ENCODE measurements at places on chromosomes 6 and 20. TPM values are rescaled to one million over a fixed set of nuclear protein-coding genes. Genes with fewer than 3 reads are reported as not detected.

- no peak for DNase-seq
- no peak overlapping the region for H3K27ac ChIP-seq
- H3K4me3 ChIP-seq, result no peak overlapping the region
- peaks cover 10% of the 10 kb centered on the region for H3K4me1 ChIP-seq
- no peaks in the 10 kb centered on the region for H3K27me3 ChIP-seq
Measured at GRCh38 chr6:20366082-20366830, 35.4 kb upstream of the E2F3 start.

DNA sequence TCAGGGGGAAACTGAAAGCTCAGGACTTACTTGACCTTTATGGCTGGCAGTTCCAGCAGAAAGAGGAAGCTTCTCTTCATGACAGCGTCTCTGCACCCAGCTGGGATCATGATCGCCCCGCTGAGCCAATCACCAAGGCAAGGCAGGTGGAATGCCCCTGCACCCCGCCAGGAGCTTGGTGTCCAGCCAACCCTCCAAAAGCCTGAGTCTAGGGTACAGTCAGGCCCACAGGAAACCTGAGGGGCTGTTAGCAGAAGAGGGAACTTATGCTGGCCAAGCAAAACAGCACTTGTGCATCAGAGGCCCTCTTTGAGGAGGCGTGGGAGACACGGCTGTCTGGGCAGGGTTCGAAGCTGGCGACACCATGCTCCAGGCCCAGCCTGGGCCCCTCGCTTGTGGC is 188.3 kb upstream of the GMDS start:
- DNase-seq, result no peak
- peak overlapping the region; percentile 77 for H3K27ac ChIP-seq
- H3K27me3 ChIP-seq, result no peaks in the 10 kb centered on the region
- H3K4me1 ChIP-seq, result peaks cover 20% of the 10 kb centered on the region

DNA sequence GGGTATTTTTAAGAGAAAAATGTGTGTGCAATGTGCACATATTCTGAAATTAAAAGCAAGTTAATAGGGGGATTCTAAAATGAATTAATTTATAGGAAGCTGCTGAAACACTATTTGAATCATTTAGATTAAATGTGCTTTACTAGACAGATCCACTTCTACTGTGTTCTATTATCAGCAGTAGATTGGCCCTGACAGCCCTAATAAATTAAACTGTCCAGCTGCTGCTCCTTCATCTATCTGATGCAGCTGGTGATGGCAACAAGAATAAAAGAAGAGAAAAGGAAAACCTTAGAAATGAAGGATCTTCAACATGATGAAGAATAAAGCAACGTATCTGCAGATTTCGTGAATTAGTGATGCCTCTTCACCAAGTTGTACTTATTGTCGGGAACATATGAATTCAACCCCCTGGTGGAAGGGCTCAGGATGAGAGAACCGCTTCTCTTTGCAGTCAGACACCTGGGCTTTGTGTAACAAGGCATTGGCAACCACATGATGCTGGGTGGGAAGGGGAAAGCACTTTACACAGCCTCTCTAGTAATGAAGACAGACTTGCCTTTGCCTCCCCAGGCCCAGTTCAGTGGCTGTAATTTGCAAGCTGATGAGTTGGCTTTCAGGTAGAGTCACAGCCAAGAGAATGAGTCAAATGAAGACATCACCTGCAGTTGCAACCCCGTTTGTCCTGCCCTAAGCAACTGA is 94.4 kb downstream of the LAMP5 start:
- H3K4me1 ChIP-seq, result no peaks in the 10 kb centered on the region
- H3K27ac ChIP-seq, result no peak overlapping the region
- no peak overlapping the region for H3K4me3 ChIP-seq

GRCh38 chr6:54366667-54367327 is 58.6 kb downstream of the TINAG start:
- H3K4me3 ChIP-seq, result no peak overlapping the region
- no peaks in the 10 kb centered on the region for H3K4me1 ChIP-seq
- no peak overlapping the region for H3K27ac ChIP-seq
- H3K36me3 ChIP-seq, result no peaks in the 10 kb centered on the region
- DNase-seq, result no peak

Gene B3GAT2
- under 0.01 TPM for total RNA-seq

GRCh38 chr6:149190224-149190831 is 127.2 kb upstream of the TAB2 start:
- H3K36me3 ChIP-seq, result no peaks in the 10 kb centered on the region
- DNase-seq, result no peak
- no peaks in the 10 kb centered on the region for H3K27me3 ChIP-seq
- no peaks in the 10 kb centered on the region for H3K4me1 ChIP-seq

Gene DNPH1
- 57.7 TPM for total RNA-seq

Data from esophagus squamous epithelium (tissue), 5 donors.